A673 (cell line): ENCODE measurements at places on chromosomes 2 and 18.

GRCh38 chr2:191696001-191696400 is 18.1 kb downstream of the NABP1 start:
- peak; percentile 28 for DNase-seq

- DNase-seq = no peak
These were observed 33.4 kb downstream of the MYCN start for GRCh38 chr2:15973481-15974401.

GRCh38 chr2:235670974-235671787 is 177.3 kb downstream of the AGAP1 start:
- DNase-seq = no peak

GRCh38 chr2:128727914-128728313 is 409.2 kb upstream of the HS6ST1 start:
- DNase-seq = no peak

- no peak for DNase-seq
These were observed 70.8 kb upstream of the STK17B start for GRCh38 chr2:196242131-196242620.

DNA sequence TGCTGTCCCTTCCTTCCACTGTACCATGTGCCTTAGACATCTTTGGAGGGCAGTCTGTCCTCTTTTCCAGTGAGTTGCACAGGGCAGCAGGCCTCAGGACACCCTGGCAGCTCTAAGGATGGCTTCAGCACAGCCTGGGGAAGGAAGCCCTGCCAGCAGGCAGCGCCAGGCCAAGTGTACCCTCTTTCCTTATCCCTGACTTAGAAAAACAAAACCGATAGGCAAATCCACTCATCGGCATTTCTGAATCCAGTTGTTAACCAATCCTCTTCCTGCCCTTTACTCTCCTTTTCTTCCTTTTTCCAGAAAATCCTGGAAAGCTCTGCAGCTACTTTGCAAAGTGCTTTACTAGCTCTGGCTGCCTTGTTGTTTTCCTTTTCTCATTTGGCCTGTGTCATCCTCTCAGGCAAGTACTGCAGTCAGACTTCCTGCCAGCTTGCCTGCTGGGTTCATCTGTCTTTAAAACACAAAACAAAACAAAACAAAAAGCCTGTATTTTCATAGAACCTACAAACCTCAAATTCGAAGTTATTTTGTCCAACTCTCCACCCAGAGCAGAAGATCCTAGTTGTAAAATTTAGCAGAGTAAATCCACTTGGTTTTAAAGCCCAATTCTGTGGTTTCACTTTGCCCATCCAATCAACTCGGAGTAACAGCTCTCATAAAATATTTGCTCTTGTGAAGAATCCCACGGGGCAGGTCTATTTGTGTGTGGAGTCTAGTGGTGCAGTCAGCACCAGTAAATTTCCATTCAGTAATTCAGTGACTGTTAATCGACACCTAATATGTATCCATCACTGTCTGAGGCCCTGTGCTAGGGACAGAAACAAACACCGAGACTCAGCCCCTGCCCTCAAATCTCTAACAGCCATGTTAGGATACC is 45.2 kb downstream of the PCBP1 start:
- peak; percentile 91 for DNase-seq

DNA sequence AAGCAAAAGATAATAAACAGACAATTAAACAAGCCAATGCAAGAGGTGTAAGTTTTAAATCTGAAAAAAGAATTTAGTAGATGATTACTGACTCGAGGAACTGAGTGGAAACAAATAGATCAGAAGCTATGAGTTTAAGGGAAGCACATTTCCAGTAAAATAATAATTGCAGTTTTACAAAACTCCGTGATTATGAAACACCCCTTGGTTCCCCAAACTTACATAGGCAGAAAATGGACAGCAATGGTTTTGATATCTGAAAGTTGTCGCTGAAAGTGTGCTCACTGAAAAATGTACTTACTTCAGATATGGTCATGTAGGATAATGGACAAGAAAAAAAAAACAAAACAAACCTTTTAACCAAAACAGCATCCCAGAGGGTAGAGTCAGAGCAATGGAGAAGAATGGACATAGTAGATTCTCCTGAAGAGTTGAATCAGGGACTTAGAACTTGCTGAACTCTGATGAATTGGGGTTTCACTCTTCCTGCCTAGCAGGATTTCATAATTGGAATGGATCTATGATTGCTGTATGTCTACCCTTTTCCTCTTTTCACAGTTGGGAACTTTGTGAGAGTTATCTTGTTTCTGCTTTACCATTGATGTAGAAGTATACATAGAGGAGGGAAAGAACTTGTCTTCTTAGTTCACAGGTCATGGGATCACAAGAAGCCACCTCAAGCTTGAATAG is 305.6 kb upstream of the ZEB2 start:
- DNase-seq = no peak

DNA sequence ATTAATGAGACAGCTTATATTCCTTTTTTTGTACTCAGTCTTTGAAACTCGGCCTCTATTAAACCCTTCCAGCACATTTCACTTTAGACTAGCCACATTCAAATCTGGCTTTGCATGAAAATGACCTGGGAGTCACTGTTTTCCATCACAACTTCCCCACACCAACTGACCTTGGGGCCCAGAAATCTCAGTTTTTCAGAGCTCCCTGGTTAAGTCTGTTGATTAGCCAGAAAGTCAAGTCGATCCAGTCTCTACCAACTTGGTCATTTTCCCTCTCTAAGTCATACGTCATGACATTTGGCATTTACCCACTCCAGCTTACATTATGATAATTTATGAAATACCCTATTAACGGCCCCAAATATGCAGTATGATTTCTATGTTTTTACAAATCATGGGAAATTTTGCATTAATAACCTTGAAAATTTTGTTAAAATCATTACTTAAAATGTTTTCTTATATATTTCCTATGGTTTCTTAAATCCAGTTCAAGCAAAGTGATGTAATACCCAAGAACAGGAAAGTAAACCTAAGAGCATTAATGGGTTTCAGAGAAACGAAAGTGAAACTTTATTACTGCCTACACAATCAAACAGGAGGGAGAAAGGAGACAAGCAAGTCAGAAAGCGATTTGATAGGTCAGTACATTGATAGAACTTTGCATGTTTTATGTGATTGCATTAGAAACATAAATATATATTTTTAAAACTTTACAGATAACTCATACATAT is 77.1 kb downstream of the SPATS2L start:
- DNase-seq = peak; percentile 29

DNA sequence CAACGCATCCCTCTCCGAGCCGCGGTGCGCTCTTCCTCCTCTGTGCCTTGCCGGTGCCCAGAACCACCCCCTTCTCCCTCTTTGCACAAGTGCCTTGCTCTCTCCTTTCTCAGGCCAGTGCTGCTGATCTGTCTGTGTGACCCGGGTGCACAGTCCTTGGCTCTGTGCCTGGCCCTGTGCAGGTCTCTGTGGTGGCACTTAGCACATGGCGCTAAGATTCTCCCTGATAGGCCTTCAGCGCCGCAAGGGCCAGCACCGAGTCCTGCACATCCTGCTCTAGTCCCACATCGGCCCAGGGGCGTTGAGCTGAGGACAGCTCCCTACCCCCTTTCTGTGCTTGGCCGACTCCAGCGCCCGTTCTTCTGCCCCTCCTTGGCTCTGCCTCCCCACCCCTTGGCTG is 136.1 kb downstream of the NEDD4L start:
- DNase-seq = no peak

DNA sequence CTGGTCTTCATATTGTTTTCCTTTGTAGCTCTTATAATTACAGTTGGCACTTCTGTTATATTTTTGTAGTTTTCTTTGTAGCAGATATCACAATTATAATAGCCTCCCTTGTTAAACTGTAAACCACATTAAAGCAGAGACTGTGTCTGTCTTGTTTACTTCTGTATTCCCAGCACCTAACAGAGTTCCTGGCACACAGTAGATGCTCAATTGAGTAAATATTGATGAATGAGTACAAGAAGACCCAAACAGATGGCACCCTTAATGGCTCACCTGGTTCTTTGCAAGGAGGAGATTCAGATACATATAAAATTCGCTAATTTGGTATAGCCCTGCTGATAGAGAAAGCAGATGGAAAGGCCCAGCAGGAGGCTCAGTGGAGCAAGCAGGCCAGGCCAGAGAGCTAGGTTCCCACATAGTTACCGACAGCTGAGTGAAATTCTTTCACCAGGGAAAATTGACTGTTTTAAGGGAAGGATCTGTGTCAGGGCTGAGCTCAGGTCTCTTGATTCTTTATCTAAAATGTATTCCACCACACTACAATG is 120.1 kb downstream of the NUP35 start:
- DNase-seq = no peak

GRCh38 chr2:201470821-201471731 is 19.5 kb downstream of the STRADB start:
- DNase-seq = no peak

DNA sequence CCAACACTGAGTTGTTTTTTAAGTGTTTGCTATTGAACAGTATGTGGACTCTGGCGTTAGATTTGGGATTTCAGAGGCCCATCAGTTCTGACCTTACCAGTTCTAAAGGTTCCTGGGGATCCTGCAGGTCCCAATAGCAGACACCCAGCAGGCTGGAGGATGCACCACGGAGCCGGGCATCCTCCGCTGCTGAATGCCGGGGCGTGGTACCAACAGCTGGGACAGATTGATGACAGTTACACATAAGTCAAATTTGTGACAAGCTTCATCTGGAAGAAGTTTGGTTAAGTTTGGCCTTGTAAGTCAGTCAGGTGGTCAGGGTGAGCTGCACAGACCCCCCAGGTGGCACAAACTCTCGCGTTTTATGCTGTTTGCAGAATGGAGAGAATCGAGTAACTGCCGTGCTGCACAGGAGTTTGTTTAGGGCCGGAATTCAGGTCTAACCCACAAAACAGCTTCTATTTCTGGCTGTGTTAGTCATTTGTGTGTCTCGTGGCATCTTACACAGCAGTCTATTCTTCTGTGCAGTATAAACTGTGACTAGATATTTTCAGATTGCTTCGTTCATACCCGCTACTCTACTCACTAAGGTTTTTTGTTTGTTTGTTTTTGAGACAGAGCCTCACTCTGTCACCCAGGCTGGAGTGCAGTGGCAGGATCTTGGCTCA is 19.2 kb downstream of the CTDP1 start:
- no peak for DNase-seq

GRCh38 chr18:73079920-73080319 is 212.1 kb upstream of the NETO1 start:
- no peak for DNase-seq

DNA sequence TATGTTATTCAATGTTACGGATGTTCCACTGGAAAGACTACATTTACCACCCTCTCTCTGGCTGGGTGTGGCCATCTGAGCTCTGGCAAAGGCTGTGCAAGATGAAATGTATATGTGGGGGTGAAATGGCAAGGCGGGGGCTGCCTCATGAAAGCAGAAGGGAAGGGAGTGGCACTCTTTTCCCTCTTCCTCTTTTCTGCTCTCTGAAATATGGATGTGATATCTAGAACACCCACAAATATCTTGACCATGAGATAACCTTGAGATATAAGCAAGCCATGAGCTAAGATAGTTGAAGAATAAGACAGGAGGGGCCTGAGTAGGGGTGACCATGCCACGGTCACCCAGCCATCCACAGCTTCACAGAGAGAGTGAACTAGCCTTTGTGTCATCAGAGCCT is 367.8 kb upstream of the ID2 start:
- no peak for DNase-seq

DNA sequence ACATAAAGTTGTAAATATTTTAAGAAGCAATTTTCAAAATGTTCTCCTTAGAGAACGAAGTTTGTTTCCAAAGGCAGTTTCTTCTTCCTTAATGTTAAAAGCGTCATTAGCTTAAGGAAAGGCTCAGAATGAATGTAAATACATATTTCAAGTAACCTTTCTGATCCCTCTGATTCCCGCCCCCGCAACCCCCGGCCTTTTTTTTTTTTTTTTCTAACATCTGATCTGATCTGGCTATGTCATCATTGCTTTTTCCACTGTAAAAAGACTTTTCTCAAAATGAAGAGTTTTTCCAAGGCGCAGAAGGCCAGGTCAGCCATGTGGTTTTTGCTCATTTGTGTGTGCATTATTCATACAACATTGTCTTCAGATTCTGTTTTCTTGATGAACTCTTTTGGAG is 57.1 kb upstream of the MEIS1 start:
- no peak for DNase-seq

- no peak for DNase-seq
These were observed 479.7 kb downstream of the SPAG16 start for GRCh38 chr2:213763963-213764362.

- no peak for DNase-seq
These were observed 109.1 kb downstream of the CYP26B1 start for GRCh38 chr2:72038524-72038923.

DNA sequence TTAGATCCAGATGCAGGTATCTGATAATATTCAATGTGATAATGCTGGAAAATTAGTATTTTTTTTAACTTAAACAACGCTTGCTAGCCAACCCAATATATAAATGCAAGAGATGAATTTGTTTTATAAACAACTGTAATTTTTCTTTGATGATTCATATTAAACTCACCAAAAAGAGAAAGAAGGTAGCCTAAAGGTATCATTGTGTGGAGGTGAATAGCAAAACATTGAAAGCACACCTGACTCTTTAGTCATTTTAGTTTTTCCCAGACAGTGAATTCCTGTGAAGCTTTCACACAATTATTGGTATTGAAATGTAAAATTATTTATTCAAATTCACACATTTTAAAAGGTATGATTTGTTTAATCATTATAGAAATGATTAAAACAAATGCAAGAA is 424.0 kb downstream of the NR4A2 start:
- DNase-seq = no peak

DNA sequence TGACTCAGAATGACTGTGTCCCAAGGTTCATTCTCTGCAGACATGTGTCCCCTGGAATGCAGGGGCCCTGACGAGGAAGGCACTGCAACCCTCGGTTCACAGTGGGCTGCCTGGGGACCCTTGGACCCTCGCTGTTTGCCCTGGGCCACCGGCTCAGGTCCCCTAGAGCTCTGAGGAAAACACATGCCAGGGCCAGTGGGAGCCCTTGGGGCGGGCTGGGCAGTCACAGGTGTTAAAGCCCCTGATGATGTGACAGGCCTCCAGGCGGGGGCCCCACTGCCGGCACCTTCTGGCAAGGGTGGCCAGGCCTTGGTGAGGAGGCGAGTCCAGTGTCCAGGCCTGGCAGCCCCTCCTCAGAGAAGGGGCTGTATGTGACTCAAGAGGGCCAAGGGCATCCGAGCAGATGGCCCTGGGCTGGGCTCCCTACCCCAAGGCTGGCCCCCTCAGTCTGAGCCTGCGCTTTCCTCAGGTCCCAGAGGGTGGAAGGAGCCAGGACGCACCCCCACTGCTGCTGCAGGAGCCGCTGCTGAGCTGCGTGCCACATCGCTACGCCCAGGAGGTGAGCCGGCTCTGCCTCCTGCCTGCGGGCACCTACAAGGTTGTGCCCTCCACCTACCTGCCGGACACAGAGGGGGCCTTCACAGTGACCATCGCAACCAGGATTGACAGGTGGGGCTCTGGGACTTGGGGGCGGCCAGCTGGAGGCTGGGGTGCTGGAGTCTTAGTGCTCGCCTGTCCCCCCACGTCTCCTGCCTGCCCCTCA is 11.1 kb downstream of the CAPN10 start:
- DNase-seq = no peak

DNA sequence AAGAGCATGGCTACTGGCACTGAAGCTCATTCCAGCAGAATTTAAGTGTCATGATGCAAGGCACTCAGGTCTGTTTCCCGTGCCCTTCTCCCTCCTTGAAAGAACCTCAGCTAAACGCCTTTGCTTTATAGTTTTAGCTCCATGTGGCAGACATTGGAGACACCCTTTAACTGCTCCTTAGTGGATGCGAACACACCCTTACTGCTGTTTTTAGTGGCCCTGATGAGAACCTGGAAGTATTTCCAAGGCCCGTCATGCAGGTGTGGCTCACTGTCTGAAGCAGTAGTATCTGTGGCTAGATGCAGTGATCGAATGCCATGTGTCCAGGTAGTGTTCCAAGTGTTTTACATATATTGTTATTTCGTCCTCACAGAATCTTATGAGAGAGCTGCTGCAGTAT is 28.3 kb downstream of the KIF5C start:
- no peak for DNase-seq

GRCh38 chr2:233436691-233437438 is 82.6 kb downstream of the DGKD start:
- DNase-seq = no peak
